ENCODE measurements at places on chromosomes 6 and 20.

DNA sequence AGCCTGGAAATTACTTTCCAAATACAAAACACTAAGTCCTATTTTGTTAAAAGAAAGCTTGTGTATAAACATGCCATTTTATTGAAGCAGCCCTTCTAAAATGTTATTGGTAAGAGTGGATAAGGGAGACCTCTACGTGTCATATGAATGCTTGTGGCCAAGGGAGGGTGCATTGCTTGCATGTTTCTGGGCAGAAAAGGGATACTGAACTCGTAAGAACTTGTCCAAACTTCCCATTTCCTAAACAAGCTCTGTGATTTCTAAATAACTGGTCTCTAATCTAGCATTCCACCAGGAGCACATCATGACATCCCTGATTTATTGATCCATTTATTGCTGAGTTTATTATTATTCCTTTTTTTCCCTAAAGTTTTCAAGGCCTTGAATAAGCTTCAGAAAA, 474.1 kb downstream of the CD109 start:
- DNase-seq: no peak

GRCh38 chr6:24883618-24884017, 52.1 kb downstream of the RIPOR2 start:
- DNase-seq: no peak

- DNase-seq: no peak
These were observed 21.8 kb downstream of the FOXA2 start for GRCh38 chr20:22562620-22563019.

- no peak for DNase-seq
These were observed 558 bp downstream of the LINC00237 start for GRCh38 chr20:21105429-21106170.

- DNase-seq: no peak
These were observed 760.0 kb upstream of the SLC35B3 start for GRCh38 chr6:9195322-9195721.

DNA sequence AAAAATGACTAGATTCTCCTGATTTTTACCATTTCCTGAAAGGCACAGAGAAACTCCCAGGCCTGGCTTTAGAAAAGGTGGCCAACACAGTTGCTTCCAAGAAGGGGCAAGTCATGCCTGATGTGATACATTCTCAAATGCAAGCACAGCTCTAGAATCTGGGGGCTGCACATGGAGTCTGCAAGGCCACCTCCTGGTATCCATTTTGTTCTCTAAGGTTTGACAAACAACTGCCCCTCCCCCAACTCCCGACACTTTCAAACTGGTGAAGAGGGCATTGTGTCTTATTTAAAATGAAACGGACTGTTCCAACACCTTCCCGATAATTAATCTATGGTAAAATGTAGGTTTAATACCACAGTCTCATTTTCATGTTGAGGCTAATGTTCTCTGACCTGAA, 220.2 kb upstream of the CEP162 start:
- DNase-seq: no peak

GRCh38 chr6:39812853-39813533, 20.8 kb downstream of the DAAM2 start:
- no peak for DNase-seq

GRCh38 chr6:78093906-78094305, 441.1 kb downstream of the MEI4 start:
- no peak for DNase-seq

DNA sequence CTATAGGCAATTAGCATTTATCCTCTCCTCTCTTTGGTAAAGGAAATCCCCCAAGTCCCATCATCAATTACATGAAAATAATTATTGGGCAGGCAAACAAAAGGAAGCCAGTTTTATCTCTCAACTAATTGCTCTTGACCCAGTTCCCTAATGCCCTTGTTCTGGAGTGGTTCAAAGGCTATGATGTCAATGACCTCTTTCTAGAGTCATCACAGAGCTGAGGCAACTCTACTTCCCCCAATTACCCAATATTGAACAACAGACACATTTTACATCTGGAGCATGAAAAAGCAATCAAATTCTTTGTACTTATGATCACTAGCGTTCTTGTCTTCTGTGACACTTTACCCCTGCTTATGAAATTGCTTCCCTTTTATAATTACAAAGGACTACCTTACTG, 43.5 kb downstream of the NT5E start:
- DNase-seq: no peak

GRCh38 chr6:111620169-111620568, 14.5 kb upstream of the TRAF3IP2 start:
- no peak for DNase-seq

DNA sequence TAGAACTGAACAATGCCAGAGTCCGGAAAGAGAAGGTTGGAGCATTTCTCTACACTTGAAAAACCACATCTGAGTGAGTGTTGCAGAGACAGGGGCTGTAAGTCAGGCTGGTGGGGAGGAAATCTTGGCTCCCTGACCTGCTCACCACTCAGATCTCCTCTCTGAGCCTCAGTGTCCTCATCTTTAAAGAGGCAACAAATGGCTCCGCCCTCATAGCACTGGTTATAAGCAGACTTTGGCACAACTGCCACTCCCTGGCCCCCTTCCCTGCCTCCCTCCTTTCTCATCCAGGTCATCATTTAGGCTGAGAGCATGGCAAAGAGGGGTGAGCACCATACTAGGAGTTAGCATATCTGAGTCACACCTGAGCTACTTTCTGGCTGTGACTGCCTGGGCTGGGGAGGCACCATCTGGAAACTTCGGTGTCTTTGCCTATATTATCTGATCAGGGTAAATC, 10.6 kb downstream of the SIRPG start:
- no peak for DNase-seq

DNA sequence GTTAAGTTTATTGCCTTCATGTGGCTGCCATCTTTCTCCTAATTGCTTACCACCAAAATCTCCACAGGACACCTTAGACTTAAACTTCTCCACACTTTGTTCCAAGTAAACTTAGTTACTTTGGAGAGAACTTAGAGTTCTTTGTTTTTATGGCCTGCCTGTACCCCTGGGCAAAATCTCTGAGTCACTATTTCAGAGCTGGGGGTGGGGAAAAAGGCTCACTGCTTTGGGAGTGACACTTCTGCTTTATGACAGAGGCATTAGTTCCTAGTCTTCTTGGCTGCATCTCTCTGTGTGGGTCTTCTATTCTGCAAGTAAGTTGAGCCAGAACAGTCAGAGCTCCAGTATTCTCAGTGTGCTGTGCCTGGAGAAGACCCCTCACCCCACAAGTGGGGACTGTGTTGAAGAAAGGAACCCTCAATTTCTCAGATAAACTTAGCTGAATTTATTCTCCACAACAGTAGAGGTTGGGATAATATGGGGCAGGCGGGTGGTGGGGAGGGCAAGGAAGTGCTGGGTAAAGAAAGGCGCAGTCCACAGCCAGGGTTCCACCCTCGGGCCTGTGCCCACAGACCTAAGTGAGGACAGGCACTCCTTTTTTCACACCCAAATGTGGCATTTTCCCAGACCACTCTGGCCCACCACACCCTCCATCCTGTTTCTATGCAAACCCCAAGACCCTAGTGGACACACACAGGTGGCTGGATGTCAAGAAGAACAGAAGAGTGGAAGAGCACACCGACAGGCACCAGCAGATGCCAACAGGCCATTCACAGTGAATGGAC, 636.6 kb upstream of the MAN1A1 start:
- DNase-seq: no peak

DNA sequence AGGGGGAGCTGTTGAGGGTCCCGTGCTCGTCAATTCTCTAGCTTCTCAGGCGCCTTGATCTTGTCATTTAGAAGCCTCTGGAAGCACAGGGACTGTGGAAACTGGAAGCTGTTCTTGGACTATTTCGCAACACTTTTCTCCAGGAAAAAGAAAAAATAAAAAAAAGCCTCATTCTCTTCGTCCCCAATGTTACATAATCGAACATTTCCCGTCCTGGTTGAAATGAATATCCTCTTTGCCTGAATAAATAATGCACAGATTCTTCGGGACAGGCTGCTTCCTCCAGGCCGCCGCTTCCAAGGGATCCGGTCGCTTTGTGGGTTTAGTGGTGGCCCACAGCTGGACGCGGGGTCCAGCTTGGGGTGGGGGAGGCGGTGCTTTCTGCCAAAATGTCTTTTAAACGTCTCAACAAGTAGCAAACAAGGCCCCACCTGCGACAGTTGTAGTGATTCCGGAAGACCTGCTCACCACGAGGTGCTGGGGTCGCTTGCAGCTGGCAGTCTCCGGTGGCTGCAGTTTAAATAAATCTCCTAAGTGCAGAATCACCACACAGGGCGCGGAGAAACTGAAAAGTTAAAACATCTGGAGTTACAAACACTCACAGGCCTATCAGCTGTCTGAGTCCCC, 125.9 kb upstream of the ESR1 start:
- DNase-seq: no peak

DNA sequence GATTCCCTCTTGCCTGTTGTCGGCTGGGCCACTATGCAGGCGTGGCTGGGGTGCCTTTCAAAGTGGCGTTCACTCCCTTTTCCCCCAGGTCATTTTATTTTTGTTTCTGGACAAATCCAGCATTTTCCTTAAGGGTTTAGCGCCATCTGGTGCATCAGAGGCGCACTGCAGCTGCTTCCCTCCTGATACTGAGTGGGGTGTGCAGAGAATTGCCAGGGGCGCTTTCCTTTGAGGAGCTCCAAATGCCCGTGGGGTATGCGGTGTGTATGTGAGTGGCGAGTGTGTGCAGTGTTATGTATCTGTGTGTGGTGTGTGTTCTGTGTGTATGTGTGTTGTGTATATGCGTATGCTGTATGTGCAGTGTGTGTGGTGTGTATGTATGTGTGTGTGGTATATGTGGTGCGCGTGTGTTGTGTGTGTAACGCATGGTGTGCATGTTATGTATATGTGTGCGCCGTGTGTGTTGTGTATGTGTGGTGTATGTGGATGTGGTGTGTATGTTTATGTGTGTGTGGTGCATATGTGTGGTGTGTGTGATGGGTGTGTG, 100.1 kb upstream of the AGPAT4 start:
- no peak for DNase-seq

DNA sequence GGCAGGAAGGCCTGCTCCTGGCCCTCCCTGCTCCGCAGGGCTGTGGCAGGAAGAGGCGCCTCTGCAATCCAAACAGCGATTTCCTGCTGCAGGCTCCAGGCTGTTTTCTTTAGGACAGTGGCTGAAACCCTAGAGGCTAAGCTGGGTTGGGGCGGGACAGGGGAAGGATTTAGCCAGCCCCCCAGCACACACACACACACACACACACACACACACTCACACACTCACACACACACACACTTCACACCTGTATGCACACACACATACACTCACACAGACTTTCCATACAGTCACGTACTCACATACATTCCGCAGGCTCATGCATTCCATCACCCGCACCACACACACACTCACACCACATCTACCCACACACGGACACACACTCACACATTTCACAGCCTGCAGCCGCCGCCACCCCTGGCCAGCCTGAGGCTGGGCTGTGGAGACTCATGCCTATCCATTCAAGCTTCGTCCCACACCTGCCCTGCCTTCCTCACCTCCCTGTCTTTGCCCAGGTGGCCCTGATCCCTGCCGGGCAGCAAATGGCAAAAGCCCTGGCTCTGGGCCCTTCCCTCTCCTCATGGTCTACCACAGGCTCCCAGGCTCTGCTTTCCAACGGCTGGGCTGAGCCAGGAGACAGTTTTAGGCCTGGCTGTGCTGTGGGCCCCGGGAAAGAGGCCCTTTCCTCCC, 17.9 kb downstream of the MDFI start:
- DNase-seq: no peak

- DNase-seq: no peak
These were observed 56.8 kb downstream of the NCR2 start for GRCh38 chr6:41392246-41392645.

- DNase-seq: no peak
These were observed 122.1 kb upstream of the SPACA1 start for GRCh38 chr6:87925373-87926060.

GRCh38 chr6:167925026-167925425, 72.4 kb upstream of the KIF25 start:
- DNase-seq: no peak

DNA sequence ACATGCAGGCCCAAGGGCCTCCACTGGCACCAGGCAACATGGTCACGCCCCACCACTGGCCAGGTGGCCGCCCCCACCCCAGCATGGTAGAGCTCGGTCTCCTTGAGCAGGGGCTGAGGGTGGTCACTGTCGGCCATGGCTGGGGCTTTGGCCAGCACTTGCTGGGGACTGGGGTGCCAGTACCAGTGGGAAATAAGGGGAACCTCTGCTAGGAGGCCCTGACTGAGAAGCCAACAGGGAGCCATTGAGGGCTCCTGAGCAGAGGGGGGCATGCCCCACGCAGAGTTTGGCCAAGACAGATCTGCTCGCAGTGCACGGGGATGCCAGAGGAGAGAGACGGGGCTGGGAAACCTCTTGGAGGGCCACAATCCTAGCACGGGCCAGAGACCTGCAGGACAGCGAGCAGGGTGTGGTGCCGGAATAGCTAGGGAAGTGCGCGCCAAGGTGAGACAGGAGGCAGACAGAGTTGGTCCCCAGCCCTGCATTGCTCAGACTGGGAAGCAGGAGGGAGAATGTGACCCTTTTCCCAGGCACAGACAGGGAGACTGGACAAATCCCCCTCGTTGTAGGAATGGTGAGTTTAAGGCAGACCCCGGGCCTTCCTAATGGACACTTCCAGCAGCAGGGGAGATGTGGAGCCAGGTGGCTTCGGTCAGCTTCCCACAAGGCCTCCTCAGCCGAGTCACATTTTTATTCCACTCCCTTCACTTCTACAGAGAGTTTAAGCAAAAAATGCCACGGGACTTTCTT, 179.0 kb upstream of the CST7 start:
- no peak for DNase-seq

GRCh38 chr6:137792160-137793033, 74.7 kb upstream of the TNFAIP3 start:
- DNase-seq: no peak

GRCh38 chr6:166591961-166592520, 5.6 kb upstream of the RAMACL start:
- DNase-seq: no peak

GRCh38 chr6:33199687-33200218, 712 bp downstream of the RXRB start:
- DNase-seq: no peak

GRCh38 chr6:148313488-148313887, 29.1 kb upstream of the SASH1 start:
- no peak for DNase-seq
